ENCODE measurements at places on chromosomes 4 and X.

GRCh38 chr4:110041735-110042134 is 129.1 kb downstream of the EGF start:
- no peak for DNase-seq

DNA sequence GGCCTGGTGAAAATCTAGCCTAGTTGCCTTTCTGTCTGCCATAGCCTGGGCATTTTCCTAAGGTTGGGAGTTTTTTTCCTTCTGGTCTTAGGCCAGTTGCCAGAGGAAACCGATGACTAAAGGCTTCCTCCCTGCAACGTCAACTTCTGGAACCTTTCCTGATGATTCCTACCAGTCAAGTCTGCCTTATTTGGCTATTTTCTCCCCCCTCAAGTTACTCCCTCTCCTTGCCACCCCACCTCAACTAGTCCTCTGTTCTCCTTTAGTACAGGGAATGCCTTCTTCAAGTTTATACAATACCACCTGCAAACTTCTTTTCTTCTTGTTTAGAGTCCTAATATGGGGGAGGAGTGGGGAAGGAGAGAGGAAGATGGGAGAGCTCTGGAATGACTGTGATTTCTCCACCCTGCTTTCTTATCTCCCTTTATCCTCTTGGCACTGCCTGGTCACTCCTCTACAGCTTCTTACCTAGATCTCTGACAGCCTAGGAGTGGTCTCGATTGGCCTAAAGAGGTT is 10.6 kb downstream of the MSN start:
- no peak for DNase-seq

DNA sequence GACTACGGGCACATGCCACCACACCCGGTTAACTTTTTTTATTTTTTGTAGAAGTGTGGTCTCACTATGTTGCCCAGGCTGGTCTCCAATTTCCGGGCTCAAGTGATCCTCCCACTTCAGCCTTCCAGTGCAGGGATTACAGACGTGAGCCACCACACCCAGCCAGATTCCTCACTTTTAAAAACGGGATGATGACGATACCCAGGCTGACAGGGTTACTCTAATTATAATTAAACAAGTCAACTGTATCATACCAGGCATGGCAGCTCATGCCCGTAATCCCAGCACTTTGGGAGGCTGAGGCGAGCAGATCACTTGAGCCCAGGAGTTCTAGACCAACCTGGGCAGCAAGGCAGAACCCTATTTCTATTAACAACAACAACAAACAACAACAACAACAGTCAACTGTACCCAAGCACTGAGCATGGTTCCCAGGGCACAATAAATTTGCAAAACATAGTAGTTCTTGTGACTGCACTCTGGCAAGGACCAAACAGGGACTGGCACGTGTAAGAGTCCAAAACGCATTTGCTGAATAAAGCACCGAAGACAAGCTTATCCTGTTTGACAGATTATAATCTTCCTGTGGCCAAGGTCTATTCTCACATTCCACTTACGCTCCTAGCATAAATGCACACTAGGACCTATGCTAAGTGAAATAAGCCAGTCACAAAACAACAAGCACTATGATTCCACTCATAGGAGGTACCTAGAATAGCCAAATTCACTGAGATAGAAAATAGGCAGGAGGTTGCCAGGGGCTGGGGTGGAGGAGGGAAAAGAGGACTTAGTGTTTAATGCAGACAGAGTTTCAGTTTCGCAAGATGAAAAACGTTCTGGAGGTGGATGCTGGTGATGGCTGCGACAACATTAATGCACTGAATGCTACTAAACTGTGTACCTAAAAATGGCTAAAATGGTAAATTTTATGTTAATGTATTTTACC is 77.5 kb downstream of the IRF2 start:
- DNase-seq: no peak

GRCh38 chr4:168551945-168552695 is 55.3 kb downstream of the PALLD start:
- no peak for DNase-seq

DNA sequence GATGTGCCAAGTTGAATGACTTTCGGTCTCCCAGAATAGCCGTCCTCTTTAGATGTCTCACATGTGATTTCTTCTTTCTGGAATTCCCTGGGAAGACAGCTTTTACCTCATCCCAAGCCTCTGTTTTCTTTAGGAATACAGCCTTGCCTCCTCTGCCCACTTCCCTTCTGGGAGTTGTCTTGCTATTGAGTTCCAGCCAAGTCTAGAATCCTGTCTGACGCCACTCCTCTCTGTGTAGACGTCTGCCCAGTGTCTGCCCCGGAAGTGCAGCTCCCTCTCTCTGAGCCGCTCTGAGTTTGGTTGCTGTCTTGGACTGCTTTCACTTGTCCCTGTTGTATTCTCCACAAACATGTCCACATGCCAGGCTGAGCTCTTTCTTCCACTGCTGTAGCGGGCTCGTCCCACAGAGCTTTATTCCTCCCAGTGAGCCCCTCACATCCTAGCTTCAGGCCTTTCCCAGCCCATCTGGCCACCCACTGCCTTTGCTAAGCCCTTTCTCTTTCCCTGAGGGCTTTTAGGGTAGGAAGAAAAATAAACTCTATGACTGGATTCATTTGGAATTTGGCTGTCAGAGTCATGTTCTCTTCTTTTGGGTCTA is 9.0 kb upstream of the IGFBP7 start:
- DNase-seq: no peak

DNA sequence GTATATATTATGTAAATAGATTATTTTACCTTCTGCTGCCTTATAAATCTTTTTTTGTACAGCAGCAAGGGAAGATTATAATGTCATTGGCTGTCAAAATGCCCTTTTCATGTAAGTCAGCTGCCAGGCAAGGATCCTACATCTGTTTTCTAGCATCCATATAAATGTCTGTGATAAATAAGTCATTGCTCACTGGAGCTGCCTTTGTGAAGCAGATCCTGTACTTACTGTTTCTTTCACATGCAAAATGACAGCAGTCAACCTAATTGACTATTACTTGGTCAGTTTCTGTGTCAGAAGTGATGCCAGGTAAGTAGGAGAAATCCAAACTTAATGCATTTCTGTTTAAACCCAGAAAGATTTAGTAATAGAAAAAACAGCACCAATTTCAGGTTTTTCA is 620.7 kb downstream of the RPA4 start:
- DNase-seq: no peak

GRCh38 chrX:45196701-45197100 is 4.0 kb downstream of the DIPK2B start:
- no peak for DNase-seq

DNA sequence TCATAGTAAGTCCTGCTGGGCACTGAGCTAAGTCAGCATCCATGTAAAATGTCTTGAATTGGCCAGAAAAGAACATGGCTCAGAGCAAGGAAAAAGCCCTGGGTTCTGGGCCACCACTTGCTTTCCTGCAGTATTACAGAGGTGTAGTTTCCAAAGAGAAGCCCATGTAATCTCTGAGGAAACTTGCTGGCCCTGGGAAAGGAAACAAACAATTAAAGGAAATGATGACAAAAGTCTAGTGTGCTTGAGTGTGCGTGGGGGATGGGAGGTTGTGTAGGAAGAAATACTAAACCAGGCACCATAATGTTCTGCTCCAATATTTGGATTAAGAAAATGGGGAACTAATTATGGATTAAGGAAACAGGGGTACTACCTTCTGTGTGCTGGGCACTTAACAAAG is 39.5 kb upstream of the SMIM10L2A start:
- DNase-seq: no peak

DNA sequence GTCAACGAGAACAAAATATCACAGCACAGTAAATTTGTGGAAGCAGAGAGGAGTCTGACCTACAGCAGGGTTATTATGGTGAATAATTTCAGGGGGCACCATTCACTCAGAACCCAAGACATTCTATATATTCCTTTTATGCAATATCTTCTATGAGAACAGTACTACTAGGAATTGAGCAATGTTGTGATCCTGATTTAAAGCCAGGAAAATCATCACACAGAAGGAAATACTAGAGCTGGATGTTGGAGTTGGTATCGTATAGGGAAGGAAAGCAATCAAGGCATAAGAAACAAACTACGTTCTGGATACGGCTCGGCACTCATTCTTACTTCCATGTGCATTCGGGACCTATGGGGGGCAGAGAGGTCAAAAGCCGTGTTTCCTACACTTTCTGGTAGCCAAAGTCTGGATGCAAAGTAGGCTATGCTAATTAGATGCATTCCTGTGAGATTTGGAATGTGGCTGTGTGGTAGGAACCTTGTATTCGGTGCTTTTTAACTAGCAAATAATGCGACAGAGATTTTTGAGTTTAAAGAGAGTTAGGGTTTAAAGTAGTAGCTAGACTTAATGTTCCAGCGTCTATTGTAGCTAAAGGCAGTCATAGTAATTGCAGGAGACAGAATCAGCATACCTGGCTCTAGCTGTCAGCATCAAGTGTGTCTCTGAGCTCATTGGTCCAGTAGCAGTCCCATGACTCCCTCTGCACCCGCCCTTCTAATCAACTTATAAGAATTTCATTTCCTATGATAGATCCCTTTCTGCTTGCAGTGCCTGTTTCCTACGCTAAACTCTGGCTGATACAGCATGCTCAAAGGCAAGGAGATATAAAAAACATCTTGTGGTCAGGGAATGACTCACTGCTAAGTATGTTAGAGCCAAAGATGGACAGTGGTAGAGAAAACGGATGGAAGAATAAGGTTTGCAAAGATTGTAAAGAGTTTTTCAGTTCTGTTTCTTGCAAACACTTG is 43.3 kb upstream of the PDGFC start:
- DNase-seq: no peak

GRCh38 chr4:126558596-126558995 is 1074.2 kb upstream of the INTU start:
- DNase-seq: no peak

DNA sequence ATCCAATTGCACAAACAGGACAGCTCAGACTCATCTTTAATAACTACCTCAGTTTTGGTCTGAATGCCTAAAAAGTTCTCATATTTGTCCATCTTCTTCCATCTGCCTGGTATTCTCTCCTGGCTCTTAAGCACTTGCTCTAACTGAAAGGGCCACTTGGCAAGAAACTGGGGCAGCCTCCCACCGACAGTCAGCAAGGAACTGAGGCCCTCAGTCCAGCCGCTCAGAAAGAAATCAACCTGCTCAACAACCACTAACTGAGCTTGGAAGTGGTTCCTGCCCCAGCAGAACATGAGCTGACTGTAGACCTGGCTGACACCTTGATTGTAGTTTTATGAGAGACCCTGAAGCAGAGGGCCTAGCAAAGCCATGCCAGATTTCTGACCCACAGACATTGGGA is 84.4 kb downstream of the PPEF2 start:
- no peak for DNase-seq

DNA sequence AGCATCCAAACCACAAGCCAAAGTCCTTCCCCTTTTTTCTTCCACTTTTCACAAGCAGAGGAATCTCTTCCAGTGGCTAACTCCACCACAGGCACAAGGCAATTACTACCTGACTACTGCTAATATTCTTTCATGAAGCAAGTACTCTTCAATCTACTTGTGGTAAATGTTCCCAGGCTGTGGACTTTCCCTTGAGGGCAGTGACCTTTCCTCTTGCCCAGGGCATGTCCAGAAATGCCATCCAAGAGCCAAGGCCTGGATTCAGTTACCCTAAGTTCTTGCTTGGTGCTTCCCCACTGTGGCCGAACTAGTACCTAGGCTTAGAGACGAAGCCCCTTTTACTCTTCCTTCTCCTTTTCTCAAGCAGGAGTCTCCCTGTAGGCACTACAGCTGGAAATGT is 400.7 kb downstream of the DCAF12L2 start:
- no peak for DNase-seq

- no peak for DNase-seq
Observed at GRCh38 chrX:12011075-12011474, 127.2 kb upstream of the FRMPD4 start.

DNA sequence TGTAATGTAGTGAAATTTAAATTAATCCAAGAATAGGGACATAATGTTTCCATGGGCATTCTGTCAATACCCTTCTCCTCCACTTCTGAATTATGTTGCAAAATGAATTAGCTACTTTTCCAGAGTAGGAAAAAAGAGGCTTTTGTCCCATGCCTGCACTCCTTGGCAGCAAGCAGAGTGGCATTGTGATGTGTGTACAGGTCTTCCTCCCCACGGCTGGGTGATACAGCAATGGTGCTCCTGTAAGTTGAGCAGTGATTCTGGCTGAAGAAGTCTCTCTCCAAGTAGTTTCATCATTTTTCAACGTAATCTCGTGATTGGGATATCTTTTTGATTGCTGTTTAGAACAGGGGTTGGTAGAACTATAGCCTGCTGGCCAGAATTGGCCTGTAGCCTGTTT is 59.9 kb downstream of the KIT start:
- no peak for DNase-seq

- no peak for DNase-seq
Observed at GRCh38 chr4:3291969-3292570, 751 bp upstream of the RGS12 start.

GRCh38 chr4:74087481-74087880 is 11.5 kb downstream of the CXCL2 start:
- no peak for DNase-seq

DNA sequence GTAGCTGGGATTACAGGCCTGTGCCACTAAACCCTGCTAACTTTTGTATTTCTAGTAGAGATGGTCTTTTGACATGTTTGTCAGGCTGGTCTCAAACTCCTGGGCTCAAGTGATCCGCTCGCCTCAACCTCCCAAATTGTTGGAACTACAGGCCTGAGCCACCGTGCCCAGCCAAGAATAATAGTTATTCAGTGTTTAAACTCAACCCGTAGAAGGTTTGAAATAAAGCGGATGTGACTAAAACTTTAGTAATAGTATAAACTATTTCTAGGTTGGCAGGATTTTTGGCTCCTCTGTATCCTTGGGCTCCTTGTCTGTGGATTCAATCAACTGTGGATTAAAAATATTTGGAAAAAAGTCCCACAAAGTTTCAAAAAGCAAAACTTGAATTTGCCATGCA is 37.8 kb downstream of the PCDH10 start:
- DNase-seq: no peak

- no peak for DNase-seq
Observed at GRCh38 chrX:130702867-130703707, 199.9 kb downstream of the ENOX2 start.

- DNase-seq: no peak
Observed at GRCh38 chr4:140315019-140315418, 58.4 kb upstream of the SCOC start.

GRCh38 chr4:7199129-7199725 is 6.9 kb downstream of the SORCS2 start:
- no peak for DNase-seq

- DNase-seq: no peak
Observed at GRCh38 chr4:55369968-55370367, 23.9 kb downstream of the SRD5A3 start.

GRCh38 chr4:9792381-9792780 is 10.9 kb downstream of the DRD5 start:
- no peak for DNase-seq
